ENCODE measurements at places on chromosomes 2 and 18. TPM values are rescaled to one million over a fixed set of nuclear protein-coding genes. Genes with fewer than 3 reads are reported as not detected.

The CMPK2 gene
- polyA plus RNA-seq: 3.7 TPM

The PDE11A gene
- 0.24 TPM for polyA plus RNA-seq

The HOXD10 gene
- polyA plus RNA-seq: 0.48 TPM

The KLHL41 gene
- polyA plus RNA-seq: 2.1 TPM

The ABCG5 gene
- 0.49 TPM for polyA plus RNA-seq

The DSG1 gene
- polyA plus RNA-seq: not detected

DNA sequence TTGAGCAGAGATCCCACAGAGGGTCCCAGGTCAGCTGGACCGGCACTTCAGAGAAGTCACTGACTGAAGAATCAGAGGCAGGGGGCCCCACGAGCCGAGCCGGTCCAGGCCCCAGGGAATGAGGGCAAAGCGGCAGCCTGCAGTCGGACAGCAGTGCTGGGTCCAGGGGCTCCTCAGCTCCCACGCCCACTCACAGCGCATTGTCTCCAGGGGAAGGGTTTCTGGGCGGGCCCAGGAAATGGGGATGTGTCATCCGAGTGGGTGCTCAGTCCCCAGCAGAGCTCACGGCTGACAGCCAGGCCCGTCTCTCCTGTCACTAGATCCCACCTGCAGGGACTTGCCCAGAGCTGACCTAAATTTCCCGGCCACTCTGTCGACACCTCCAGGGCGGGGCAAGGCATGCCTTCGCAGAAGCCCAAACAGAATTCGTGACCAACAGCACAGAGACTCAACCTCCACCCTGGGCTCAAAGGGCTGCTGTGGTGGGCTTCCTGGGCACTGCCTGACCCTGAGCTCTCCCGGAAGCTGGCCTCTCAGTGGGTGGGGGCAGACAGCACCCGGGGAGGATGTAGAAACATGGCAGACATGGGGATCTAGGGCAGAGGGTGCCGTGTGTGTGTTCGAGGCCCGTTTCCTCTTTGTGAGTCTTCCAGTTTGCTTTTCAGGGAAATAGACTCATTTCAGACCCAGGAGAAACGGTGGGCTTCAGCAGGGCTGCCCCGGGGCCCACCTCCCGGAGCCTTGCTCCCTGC, 42.1 kb upstream of the TAF1B start:
- H3K27ac ChIP-seq: peak overlapping the region; percentile 70
- no peak overlapping the region for H3K4me3 ChIP-seq
- no peaks in the 10 kb centered on the region for H3K27me3 ChIP-seq
- peaks cover 4% of the 10 kb centered on the region for H3K4me1 ChIP-seq

GRCh38 chr18:8787371-8787670, 82.0 kb downstream of the MTCL1 start:
- no peaks in the 10 kb centered on the region for H3K27me3 ChIP-seq
- H3K4me1 ChIP-seq: no peaks in the 10 kb centered on the region
- no peaks in the 10 kb centered on the region for H3K36me3 ChIP-seq
- H3K27ac ChIP-seq: no peak overlapping the region
- H3K4me3 ChIP-seq: no peak overlapping the region

DNA sequence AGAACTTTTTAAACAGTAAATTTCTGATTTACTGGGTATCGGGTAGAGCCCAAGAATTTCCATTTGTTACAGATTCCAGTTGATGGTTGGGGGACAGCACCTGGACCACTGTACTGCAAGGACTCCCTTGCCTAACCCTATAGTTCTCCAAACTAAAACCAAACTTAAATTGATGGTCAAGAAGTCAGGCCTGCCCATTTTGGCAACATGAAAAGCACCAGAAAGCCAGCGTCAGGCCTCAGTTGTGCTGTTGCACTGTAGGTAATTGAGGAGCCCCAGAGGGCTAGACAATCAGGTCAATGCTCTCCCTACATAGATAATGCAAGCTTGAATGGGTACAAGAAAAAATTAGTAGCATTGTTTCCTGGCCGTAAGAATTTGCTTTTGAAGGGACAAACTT, 40.5 kb downstream of the NOP58 start:
- no peaks in the 10 kb centered on the region for H3K27me3 ChIP-seq
- no peak overlapping the region for H3K4me3 ChIP-seq
- DNase-seq: no peak
- no peaks in the 10 kb centered on the region for H3K4me1 ChIP-seq

DNA sequence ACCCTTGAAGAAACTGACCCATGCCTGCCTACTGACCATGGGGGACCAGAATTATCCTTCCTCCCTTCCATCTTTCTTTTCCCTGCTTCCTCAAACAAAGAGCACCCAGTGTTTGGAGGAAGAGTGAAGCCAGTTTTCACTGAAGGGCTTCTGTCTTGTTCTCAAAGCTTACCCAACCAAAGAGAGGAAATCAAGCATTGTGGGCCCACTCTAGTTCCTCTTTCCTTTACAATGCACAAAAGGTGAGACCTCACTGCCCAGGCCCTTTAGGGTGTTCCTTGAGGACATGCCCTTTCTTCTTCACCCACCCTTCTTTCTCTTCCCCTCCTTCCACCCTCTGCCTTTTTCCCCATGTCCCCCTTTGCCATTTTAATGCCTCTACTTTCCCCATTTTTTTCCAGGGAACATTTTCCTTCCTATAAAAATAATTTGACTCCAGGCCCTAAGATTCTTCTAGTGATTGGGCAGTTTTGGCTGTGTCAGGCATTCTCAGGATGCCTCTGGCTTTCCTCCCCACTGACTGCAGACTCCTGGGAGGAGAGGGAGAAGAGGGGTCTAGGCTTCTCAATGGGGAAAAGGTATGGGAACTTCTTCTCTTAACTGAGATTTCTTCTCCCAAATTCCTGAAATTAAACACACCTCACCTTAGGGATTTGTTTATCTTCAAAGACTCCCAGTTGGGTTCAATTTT, 126.6 kb upstream of the RMDN2 start:
- no peak for DNase-seq
- H3K27ac ChIP-seq: no peak overlapping the region
- peaks cover 11% of the 10 kb centered on the region for H3K4me1 ChIP-seq

- no peaks in the 10 kb centered on the region for H3K36me3 ChIP-seq
- no peaks in the 10 kb centered on the region for H3K27me3 ChIP-seq
- H3K27ac ChIP-seq: no peak overlapping the region
- H3K4me3 ChIP-seq: no peak overlapping the region
Measured at GRCh38 chr2:121030523-121030922, 254.5 kb downstream of the TFCP2L1 start.

DNA sequence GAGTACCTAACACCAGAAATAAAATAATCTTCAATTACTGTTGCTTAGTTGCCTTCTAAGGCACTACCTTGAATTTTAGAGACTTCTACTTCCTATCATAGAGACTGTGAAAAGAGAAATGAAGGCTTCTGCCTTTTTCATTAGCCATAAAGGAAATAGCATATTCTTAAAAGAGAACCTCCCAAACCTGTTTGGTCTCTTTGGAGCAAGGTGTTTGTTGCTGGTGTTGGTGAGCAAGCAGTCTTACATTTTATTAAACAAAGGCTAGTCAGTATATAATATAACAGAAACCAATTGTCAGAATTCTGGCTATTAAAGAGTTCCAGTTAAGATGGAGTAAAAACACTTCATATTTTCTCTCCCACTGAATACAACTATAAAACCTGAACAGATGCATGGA, 116.4 kb downstream of the TAF4B start:
- no peak for DNase-seq
- H3K36me3 ChIP-seq: no peaks in the 10 kb centered on the region
- H3K4me1 ChIP-seq: no peaks in the 10 kb centered on the region
- H3K4me3 ChIP-seq: no peak overlapping the region
